Activated CD4-positive, alpha-beta T cell treated with anti-CD3 and anti-CD28 coated beads, Interleukin-2, amount 50 U/mL, for 4 hours (primary cell): ENCODE measurements at places on chromosomes 7 and 10.

- DNase-seq, result no peak
Observed at GRCh38 chr7:40622941-40623501, 488.2 kb downstream of the SUGCT start.

GRCh38 chr7:143222782-143223181 lies 945 bp downstream of the TAS2R40 start:
- DNase-seq, result no peak

GRCh38 chr10:117298219-117298618 lies 57.3 kb downstream of the SLC18A2 start:
- DNase-seq, result no peak

- no peak for DNase-seq
Observed at GRCh38 chr10:123870260-123870659, 21.3 kb downstream of the CPXM2 start.

DNA sequence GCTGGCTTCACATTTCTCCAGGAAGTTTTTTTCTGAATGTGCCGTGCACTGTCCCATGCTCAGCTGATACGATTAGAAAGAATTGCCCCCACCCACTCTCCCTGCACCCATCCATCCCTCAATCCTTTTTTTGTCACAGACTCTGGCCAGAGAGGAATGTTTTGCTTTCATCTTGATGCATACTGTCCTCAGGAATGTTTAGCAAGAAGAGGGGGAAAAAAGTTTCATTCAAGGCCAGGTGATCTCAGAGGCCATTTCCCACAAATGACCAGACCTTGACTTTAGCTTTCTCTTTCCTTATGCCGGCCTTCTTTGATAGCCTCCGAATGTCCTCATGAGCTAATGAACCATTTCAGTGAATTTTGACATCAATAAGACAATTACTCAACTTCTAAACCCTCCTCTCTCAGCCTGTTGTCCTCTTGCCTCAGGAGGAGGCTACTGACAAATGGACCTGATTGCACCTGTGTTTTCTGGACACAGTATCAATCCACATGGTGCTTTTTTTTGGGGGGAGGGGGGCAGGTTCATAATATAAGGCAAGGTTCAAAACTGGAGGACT lies 105.0 kb upstream of the KLF6 start:
- DNase-seq, result no peak

DNA sequence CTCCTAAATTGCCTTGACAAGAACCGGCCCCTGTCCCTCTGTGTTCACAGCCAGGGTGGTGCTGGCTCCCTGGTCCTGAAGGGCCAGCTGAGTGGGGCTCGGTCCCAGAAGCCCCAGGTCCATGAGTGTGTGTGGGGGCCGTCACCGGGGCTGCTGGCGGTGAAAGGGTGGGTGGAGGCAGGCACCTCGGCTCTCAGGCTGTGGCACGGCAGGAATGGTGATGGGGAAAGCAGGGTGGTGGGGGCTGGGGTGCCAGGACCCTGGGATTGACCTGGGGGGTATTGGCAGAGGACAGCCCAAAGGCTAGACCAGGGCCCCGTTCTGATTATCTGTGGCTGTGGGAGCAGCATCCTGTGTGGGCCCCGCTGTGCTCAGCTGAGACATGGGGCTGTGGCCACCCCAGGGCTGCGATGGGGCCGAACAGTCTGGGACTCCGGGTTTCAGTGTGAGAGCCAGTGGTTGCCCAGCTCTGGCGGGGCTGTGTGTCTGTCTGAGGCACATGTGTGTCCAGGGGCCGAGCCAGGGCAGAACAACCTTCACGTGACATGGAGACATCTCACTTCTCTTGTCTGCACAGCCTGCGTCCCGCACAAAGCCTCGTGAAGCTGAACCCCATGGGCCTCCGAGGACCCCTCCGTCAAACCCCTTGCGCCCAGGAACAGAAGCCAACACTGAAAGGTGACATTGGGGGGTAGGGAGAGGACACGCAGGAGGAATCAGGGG lies 144.2 kb downstream of the ELFN1 start:
- no peak for DNase-seq

DNA sequence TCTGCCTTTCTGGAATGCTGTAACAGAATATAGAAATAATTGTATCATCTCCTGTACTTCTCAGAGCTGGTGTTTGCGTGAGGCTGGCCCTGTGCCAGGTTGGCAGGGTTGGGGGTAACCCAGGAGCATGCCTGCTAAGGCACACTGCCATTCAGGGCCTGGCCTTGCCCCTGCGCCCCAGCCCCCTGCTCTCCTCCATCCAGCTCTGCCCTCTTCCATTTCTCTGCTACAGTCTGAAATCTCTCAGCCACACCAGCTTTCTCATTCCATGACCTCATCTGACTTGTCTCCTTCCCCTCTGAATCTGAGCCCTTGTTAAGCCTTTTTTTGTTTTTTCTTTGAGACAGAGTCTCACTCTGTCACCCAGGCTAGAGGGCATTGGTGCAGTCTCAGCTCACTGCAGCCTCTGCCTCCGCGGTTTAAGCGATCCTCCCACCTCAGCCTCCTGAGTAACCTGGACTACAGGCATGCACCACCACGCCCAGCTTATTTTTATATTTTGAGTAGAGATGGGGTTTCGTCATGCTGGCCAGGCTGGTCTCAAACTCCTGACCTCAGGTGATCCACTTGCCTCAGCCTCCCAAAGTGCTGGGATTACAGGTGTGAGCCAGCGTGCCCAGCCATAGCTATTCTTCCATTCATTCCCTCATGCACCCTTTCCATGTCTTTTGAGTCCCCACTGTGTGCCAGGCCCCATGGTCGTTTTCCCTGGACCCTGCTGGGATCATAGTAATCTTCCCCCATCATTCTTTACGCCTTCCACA lies 206.8 kb downstream of the CUX1 start:
- DNase-seq, result no peak

DNA sequence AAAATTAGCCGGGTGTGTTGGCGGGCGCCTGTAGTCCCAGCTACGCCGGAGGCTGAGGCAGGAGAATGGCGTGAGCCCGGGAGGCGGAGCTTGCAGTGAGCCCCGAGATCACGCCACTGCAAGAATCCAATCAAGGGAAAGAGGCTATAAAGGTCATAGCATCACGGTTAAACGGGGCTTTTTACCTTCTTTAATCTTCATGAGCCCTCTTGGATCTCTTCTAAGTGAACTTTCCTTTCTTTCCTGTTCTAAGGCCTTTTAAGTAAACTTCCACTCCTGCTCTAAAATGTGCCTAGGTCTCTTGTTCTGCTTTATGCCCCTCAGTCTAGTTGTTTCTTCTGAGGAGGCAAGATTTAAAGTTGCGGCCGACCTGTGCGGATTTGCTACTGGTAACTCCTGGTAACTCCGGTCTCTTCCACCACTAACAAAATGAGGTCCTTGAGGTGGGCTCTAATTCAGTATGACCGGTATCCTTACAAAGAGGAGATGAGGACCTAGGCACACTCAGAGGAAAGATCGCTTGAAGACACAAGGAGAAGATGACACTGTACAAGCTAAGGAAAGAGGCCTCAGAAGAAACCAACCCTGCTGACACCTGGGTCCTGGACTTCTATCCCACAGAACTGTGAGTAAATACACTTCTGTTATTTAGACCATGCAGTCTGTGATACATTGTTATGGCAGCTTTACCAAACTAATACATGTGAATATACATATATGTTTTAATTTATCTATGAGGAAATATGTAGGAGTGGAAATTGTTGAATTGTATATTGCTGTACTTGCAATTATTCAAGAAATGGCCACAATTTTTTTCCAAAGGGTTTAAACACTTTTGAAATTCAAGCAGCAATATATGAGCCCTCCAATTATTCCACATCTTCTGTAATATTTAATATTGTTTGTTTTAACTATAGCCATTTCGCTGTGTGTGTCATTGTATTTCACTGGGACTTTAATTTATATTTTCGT lies 331.5 kb upstream of the CNTNAP2 start:
- DNase-seq, result no peak

GRCh38 chr7:154255324-154255723 lies 203.1 kb downstream of the DPP6 start:
- DNase-seq, result no peak

DNA sequence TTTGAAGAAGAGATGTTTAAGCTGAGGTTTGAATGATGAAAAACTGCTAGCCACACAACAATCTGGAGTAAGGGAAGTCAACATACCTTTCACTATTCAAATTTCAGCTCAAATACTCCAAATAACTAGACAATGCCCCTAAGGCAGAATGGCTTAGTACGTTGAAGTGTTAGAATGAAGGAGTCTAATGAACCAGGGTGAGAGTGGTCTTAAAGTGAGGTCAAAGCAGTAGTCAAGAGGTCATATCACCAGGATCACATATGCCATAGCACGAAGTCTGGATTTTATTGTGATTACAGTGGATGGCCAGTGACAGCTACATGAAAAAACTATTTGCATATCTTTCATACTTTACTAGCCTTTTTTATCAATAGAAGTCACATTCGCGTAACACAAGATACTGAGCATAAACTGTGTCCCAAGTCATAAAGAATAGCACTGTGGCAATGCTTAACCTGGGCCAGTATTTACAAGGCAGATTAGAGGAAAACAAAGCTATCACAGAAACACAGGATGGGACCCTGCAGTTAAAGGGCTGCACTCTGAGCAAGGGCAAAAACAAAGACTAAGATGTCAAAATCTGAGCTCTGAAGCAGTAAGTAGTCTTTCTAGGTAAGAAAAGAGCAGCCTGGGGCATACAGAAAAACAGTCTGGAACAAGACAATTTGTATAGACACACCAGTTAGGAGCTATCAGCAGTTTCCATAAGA lies 61.5 kb downstream of the HYCC1 start:
- DNase-seq, result no peak

DNA sequence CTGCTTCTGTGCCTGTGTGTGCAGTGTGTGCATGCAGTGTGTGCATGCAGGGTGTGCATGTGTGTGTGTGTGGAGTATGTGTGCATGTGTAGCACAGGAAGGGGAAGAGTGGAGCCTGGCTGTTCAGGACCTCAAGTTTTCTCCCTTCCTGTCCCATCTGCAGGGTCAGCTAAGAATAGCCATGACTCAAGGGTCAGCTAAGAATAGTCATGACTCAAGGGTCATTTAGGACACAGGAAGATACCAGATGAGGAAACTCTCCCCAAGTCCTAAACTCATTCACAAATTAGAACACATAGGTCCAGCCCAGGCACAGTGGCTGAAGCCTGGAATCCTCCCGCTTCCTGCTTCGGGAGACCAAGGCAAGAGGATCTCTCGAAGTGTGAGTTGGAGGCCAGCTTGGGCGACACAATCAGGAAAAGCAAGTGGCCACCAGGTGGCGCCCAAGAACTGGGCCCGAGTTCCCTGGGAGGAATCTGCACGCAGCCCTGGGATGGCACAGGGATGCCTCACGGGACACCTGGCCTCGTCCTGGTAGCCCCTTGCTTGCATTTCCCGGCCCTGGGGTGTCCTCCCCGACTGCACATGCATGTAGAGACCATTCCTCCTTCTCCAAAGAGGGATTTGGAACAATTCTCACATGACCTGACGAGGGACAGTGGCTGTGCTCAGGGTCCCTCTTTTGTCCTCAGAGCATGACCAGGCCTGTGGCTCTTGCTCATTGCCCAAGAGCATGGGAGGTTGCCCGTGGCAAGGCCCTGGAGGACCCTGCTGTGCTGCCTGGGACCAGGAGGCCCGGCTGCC lies 21.4 kb upstream of the VOPP1 start:
- peak; percentile 73 for DNase-seq

DNA sequence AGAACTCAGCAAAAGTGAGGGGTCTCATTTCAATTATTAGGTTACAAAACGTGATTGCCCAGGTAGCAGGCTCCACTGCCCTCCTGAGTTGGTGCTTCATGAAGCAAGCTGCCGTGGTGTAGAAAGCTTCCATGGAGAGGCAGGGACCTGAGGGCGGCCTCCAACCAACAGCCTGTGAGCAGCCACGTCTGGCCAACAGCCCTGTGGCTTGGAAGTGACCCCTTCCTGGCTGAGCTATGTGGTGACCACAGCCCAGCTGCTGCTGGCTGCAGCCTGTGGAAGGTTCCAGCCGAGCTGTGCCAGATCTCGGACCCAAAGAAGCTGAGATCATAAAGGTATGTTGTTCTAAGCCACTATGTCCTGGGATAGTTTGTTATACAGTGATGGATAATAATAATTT lies 122.5 kb upstream of the KLF6 start:
- DNase-seq, result no peak

GRCh38 chr10:132396494-132397035 lies 435 bp upstream of the PWWP2B start:
- peak; percentile 42 for DNase-seq

GRCh38 chr7:129110258-129110981 lies 34.1 kb upstream of the TSPAN33 start:
- no peak for DNase-seq

DNA sequence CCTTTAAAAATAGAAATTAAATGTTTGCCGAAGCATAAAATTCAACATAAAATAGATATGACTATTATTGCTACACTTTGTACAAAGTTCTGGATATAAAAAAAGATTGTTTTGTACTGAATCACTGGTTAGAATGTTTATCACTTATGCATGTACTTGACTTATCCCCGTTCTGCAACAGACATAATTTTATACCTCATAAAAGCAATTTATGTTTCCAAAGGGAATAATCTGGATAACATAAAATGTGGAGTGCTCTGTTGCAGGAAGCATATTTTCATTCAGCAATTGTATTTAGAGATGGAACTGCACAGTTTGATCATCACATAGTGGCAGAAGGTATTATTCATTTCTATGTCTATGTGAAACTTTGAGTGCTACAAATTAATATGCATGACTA lies 21.5 kb downstream of the SKAP2 start:
- no peak for DNase-seq

DNA sequence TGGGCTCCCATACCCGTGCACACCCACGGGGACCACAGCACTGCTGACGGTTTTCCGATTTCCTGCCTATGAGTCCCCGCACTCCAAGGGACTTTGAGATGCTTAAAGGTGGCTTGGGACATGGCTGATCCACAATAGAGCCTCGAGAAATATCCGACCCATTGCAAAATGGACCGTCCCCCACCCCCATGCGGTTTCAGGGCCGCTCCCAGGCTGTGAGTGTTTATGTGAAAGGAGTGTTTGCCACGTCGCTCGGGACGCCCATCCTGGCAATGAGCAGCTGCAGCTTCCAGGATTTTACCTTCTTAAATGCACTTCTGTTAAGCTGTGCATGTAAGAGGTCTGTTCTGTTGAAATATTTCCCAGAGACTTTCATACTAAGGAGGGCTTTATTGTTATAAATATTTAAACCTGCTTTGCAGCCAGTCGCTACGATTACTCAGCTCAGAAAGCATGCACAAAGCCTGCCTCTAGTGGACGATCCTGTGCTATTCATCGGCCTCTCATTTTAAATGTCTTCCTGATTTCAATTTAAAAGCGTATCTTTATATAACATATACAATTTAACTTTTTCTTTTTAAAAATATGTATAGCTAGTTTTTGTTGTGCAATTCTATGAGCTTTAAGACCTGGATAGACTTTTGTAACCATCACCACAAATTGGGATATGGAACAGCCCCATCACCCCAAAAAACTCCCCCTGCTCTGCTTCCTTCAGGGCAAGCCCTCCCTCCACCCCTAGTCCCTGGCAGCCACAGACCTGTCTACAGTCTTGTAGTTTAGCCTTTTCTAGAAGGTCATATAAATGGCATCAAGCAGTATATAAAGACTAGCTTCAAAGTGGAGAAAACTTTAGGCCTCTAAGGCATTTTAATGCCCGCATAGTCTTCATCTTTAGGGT lies 418.3 kb downstream of the PAXIP1 start:
- DNase-seq, result no peak

GRCh38 chr7:139673230-139673629 lies 104.6 kb downstream of the HIPK2 start:
- DNase-seq, result no peak

GRCh38 chr10:78510566-78511323 lies 477.1 kb downstream of the RPS24 start:
- DNase-seq, result no peak

- no peak for DNase-seq
Observed at GRCh38 chr10:79059859-79060379, 8.8 kb upstream of the ZMIZ1 start.

- DNase-seq, result no peak
Observed at GRCh38 chr7:131436384-131436783, 108.7 kb downstream of the MKLN1 start.

GRCh38 chr10:123157210-123157609 lies 3.0 kb downstream of the BUB3 start:
- DNase-seq, result no peak
